ENCODE measurements at places on chromosomes 5 and 9.

DNA sequence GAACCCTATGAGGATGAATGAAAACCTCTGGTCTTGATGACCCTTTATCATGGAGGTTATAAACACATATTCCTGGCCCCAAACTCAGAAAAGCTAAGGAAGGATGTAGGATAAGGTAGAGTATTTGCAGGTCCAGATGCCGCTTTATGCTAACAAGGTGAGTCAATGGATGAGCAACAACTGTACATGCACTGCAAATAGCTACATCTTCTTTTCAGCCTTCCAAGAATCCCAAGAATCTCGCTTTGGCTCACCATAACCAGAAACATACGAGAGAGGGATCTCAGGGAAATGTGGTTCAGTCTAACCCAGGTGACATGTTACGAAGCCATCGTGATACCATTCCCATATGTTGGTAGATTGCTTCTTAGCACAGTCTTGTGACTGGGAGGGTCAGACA lies 152.3 kb upstream of the ANKH start:
- no peak for DNase-seq

GRCh38 chr9:109906766-109907382 lies 126.9 kb downstream of the PALM2AKAP2 start:
- DNase-seq, result no peak

- no peak for DNase-seq
Measured at GRCh38 chr5:43712081-43712480, 109.1 kb downstream of the NNT start.

DNA sequence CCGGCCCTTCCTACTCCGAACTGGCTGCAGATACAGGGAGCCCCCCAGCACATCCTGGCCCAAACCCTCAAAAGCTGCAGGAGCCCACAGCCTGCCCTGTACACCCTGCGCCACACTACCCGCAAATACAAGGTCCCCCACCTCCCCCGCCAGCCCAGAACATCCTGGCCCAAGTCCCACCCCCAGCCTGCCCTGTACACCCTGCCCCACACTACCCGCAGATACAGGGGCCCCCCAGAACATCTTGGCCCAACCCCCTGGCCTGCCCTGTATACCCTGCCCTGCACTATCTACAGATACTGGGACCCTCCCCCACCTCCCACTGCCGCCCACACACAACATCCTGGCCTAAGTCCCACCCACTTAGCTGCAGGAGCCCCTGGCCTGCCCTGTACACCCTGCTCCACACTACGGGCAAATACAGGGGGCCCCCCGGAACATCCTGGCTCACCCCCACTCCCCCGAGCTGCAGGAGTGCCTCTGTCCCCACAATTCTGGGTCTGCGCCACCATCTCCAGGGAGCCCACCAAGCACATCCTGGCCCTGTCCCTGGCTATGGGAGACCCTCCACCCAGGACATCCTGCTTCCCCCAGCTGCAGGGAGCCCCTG lies 8.3 kb downstream of the LPCAT1 start:
- DNase-seq, result no peak

- no peak for DNase-seq
Measured at GRCh38 chr9:89986190-89986589, 381.4 kb downstream of the GADD45G start.

DNA sequence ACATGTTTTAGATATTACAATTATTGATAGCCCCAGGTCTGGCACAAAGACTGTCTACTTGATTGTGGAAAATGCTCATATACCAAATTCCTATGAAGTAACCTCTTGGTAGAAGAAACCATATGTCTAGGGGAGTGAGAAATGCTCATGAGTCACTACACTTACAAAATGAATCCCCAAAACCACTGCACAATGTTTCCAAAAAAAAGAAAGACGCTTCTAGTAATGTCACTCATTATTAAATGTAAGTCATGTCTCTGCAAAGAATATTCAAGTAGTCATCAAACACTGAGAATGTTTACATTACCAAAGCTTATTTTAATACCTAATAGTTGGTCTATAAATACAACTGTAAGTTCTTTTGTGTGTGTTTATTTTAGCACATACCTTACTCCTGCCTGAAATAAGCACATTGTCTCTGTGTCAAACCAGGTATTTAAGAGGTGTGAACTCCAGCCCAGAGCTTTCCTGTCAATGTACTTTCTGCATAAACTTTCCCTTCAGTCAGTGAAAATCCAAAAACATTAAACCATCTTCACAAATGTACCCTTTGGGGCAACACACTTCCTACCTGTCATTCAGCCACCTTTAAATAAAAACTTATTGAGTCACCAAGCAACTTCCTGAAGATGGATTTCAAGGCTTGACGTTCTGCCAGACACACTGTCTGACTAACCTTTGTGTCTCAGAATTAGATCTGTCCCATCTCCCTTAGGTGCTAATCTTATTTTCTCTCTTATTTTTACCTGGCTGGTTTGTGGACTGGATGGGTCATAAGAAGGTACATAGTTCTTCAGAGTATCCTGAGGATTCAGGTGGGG lies 194.0 kb downstream of the NFIB start:
- no peak for DNase-seq

- no peak for DNase-seq
Measured at GRCh38 chr9:137461663-137462395, 2.7 kb upstream of the NSMF start.

- DNase-seq, result no peak
Measured at GRCh38 chr5:143051244-143052058, 281.3 kb downstream of the ARHGAP26 start.

DNA sequence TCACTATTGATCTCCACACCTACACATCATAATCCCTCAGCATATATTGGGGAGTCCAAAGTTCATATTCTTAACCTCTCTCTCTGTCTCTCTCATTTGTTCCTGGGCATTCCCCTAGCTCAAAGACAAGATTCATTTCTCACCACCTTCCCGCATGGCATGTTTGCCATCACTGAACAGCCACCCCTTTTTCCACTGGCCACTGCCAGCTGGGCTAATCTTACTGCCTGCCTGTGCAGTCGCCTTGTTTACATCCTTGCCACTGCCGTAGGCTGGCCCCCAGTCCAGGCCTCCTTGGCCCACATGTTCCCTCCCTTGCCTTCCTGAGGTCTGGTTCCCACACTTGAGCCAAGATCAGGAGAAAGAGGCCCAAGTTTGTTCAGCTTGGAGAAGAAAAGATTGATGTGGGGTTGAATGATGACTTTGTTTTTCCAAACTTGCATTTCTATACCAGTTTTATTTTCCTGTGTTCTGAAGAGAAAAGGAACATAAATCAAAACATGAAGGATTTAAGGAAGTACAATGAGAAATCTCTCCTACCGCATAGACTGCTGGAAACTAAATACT lies 80.2 kb downstream of the PLAC8L1 start:
- no peak for DNase-seq

GRCh38 chr5:92775711-92776615 lies 805.1 kb downstream of the NR2F1-AS1 start:
- DNase-seq, result no peak

GRCh38 chr5:178235588-178235974 lies 3.0 kb upstream of the PHYKPL start:
- no peak for DNase-seq

GRCh38 chr5:113271745-113272454 lies 162.9 kb downstream of the TSSK1B start:
- no peak for DNase-seq

DNA sequence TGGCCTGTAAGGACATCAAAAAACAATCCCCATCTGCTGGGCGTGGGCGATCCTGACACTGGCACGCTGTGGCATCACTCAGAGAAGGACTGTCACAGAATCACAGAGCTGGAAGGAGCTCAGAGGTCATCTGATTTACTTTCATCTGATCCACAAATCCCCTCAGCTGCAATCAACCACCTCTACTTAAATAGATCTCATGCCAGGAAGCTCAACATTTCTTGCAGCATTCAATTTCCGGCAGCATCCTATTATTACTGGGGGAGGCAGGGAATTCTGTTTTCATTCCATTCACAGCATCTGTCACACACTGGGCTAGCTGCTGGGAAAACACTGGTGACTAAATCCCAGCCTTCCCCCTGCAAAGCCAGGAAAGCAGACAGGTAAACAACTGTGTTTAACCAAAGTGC lies 38.3 kb downstream of the RETREG1 start:
- DNase-seq, result no peak

DNA sequence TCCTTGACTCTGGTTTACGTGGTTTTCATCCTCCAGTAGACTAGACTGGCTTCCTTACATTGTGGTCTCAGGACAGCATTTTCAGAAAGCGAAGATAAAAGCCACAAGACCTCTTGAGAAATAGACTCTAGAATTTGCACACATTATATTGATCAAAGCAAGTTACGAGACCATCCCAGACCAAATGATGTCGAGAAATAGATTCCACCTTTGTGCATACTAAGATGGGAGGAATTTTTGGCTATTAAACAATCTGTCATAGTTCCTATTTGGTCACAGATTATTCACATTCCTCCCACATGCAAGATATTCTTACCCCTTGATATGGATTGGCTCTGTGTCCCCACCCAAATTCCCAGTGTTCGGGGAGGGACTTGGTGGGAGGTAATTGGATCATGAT lies 65.6 kb downstream of the TEX10 start:
- DNase-seq, result no peak

DNA sequence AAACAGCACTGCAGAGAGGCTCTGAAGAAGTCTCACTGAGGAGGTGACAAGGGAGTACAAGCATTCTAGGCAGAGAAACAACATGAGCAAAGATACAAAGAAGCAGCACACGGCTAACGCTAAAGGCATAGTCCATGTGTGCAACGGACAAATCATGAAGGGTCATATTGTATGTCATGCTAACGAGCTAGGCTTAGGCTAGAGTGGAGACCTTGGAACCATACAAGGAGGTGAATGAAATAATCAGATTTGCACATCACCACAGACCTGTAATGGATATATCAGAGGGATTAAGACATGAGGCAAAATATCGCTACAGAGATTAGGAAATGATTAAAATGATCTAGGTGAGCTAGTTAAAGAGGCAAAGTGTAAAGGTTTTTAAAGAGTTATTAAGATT lies 145.6 kb downstream of the NFIB start:
- no peak for DNase-seq

DNA sequence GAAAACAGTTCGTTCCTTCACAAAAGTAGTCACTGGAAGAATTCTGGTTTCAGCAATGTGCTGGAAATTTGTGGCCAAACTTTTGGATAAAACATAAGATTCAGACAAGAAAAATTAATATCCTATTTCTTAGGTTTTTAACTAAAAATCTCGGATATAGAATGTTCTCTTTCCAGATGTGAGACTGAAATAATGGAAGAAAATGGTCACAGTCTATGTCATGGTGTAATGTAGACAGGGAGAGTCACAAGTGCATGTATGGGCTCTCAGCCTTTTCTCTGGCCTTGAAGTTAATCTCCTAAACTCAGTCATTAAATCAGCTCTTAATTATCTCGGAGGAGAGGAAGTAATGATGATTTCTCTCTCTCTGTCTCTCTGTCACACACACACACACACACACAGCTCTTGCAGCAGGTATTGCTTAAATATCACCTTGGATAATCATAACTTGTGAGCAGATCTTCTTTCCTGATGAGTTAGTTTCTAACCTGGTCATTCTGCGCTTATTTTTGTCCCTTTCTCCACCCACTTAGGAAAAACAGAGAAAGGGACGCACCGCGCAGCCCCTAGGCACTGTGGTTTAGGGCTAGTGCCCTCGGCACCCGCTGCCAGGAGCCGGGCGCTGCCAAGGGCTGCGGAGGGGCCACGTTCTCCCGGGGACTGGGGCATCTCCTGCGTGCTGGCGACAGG lies 672 bp upstream of the ITGA2 start:
- DNase-seq, result no peak

DNA sequence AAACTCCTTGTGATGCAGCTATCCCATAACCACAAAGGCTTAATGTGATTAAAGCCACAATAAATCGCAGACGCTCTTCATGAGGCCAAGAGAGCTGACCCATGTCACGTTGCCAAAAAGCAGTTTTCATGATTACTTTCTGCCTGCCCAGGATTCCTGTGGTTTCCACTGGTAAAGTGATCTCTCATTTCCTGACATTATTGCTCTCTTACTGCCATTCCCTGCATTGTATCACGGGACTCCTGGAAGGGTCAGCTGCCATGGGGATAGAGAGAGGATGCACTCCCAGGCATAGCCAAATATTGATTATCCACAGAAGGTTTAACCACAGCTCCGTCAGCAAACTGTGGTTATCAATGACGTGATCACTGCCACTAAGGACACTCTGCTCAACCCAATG lies 103.8 kb upstream of the SLC1A3 start:
- DNase-seq, result no peak

DNA sequence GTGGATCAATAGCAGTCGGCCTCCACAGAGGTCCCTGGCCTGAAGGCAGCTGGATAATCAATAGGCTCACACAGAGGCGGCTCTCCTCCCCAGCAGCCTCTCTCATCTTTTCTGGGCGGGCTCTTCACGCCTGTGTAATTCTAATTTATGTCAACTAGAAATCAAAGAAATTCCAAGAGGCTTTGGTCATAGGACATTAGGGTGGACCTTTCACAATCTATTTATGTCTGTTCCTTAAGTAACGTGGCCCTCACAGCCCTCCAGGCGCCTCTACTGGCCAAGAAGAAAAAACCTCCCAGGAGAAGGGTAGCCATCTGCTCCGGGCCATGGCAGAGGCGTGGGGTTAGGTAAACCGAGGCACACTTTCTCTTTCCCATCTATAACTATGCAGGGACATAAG lies 205.1 kb upstream of the EFNA5 start:
- no peak for DNase-seq

- DNase-seq, result no peak
Measured at GRCh38 chr5:176658817-176659511, 11.7 kb downstream of the TSPAN17 start.

- DNase-seq, result no peak
Measured at GRCh38 chr9:109542922-109543321, 44.8 kb upstream of the PTPN3 start.

DNA sequence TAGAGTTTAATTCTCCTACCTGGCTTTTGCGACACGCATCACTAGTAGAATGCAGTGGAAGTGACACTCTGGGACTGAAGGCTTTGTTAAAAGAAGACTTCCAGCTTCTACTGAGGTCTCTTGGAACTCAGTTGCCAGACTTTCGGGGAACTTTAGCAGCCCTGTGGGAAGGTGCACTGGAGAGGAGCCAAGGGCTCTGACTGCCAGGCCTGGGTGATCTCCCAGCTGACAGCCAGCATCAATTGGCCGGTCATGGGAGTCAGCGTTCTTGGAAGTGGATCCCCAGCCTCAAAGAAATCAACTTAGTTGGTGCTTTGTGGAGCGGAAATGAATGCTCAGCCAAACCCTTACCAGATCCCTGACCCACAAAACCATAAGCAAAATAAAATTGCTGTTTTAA lies 87.1 kb downstream of the OSTF1 start:
- DNase-seq, result no peak

DNA sequence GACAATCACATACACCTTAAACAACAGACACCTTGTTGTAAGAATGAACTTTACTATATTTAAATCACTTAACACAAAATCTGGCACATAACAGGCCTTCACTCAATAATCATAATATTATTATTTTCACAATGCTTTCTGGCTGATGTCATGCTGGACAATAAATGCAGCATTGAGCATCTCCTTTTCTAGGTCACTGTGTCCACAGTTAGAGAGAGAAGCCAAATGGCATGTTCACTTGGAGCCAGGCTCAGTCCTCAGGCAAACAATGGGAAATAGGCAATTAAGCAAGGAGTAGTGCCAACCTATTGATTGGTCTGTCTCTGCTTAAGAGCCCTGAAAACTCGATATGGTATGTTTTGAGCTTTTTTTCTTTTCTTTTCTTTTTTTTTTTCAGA lies 50.6 kb upstream of the KLF4 start:
- DNase-seq, result no peak

GRCh38 chr5:151281001-151281639 lies 22.4 kb downstream of the SLC36A3 start:
- DNase-seq, result no peak

- no peak for DNase-seq
Measured at GRCh38 chr5:10469253-10470050, 27.8 kb downstream of the ROPN1L start.

GRCh38 chr5:140075371-140075770 lies 32.3 kb upstream of the NRG2 start:
- DNase-seq, result no peak

All from NCI-H510A (cell line).